RCC 7860 (cell line): ENCODE measurements at places on chromosomes 5 and 9.

GRCh38 chr5:80659106-80659505 is 4.3 kb upstream of the DHFR start:
- DNase-seq, result no peak

- no peak for DNase-seq
These were observed 5.3 kb upstream of the FAM120AOS start for GRCh38 chr9:93458712-93459111.

DNA sequence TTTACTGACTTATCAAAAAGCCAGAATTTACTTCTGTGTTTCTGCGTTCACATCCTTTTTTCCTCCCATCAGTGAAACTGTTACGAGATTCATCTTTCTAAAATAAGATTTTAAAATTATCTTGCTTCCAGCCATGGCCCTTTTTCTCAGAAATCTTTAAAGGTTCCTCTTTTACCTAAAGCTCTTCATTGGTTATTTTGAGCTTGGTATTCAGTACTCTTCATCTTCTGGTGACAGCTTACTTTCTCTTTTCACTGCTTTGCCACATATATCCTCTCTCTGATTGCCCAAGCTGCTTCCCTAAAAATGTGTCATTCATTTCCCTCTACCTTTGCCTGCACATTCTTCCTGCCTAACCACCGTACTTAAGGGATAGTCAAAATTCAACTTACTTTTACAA is 32.3 kb downstream of the TGFBR1 start:
- DNase-seq, result no peak

GRCh38 chr9:38336341-38336740 is 56.2 kb upstream of the ALDH1B1 start:
- no peak for DNase-seq

- DNase-seq, result peak; percentile 45
These were observed 178.8 kb downstream of the CSNK1G3 start for GRCh38 chr5:123690821-123691220.

DNA sequence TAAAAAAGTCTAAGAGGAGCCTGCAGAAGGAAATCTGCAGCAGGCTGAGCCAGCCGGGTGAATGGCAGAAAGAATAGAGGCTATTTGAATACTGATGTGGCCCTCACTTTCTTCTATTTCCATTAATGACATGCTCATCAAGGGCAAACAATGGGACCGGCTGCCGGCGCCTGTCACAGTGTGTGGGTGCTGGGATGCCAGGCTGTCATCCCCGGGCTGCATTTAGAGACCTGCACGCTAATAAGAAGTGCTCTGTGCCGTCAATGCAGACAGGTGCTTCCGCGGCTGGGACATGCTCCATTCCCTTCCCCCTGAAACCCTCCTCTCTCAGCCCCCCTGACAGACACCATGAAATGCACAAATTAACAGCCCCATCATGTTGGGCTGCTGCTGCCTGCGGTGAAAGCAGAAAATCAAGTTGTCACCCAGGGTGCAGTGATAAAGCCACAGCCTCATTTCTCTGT is 217.7 kb upstream of the TBCA start:
- no peak for DNase-seq

DNA sequence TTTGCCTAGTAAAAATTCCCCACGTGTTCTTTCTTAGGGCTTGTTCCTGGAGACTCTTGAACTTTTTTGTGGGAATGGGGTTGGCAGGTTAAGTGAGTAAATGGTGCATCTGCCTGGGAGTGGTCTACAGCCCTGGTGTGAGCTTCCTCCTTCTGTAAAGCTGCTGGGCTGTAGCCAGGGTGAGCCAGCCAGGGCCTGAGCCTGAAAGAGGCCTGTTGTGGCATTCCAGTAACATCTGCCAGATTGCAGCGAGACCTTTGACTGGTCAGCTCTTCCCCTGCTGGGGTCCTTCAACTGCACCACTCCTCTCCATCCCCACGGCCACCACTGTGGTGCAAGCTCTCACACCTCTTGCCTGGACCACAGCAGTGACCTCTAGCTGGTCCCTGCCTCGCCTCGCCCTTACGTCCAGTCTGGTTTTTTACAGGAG is 47.5 kb downstream of the SLC22A5 start:
- no peak for DNase-seq

- DNase-seq, result no peak
These were observed 169.2 kb downstream of the MEF2C start for GRCh38 chr5:88713818-88714217.

DNA sequence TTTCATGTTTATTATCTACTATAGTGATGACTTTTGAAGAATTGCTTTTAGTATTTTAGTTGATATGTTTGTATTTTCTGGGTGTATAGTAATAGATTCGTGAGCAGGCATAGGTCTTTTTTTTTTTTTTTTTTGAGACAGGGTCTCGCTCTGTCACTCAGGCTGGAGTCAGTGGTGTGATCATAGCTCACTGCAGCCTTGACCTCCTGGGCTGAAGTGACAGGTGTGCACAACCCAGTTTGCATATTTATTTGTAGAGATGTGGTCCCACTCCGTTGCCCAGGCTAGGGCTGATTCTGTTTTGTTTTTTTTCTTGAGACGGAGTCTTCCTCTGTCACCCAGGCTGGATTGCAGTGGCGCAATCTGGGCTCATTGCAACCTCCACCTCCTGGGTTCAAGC is 11.9 kb downstream of the ERBIN start:
- DNase-seq, result no peak

- no peak for DNase-seq
These were observed 486.4 kb upstream of the ZNF608 start for GRCh38 chr5:125232779-125233230.

- no peak for DNase-seq
These were observed 58.9 kb downstream of the PLPPR1 start for GRCh38 chr9:101087426-101087825.

DNA sequence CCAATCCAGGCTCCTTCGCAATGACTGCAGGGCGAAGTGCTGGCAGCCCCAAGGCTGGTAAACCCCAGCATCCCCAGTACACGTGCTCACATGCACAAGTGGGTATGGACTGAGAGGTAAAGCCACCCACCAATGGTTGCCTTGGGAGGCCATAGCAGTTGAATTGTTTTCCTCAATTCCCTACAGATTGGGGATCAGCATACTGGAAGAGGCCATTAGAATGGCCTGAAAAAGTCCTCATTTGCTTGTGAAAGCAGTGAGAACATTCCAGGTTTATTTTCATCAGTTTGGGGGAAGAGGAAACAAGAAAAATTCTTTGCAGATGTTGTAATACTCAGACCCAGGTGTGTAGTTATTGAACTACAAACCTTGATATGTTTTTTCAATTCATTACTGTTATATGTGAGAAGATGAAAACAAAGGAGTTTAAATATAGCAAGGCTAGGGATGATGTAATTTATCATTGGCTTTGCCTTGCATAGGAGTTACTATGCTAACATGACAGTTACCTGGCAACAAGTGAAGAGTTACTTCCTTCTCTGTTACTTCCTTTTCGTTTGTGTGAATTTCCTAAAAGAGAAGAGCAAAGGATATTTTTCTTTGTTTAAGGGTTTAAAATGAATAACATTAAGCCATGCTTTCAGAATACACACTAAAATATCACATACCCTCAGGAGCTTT is 36.4 kb downstream of the MTMR12 start:
- peak; percentile 37 for DNase-seq

DNA sequence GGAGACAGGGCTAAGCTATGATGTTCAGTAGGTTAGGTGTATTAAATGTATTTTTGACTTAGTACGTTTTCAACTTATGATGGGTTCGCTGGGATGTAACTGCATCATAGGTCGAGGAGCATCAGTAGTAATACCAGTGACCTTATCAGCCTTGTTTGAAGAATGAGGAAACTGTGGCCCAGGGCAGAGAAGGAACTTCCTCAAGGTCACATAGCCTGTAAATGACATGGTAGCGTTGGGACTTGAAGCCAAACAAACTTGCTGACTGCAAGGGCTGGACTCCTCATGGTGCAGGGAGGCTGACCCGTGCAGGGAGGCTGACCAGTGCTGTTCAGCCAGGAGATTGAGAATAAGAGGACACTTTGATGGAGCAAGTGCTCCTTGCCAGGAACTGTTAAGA is 21.3 kb upstream of the PTPN3 start:
- no peak for DNase-seq

DNA sequence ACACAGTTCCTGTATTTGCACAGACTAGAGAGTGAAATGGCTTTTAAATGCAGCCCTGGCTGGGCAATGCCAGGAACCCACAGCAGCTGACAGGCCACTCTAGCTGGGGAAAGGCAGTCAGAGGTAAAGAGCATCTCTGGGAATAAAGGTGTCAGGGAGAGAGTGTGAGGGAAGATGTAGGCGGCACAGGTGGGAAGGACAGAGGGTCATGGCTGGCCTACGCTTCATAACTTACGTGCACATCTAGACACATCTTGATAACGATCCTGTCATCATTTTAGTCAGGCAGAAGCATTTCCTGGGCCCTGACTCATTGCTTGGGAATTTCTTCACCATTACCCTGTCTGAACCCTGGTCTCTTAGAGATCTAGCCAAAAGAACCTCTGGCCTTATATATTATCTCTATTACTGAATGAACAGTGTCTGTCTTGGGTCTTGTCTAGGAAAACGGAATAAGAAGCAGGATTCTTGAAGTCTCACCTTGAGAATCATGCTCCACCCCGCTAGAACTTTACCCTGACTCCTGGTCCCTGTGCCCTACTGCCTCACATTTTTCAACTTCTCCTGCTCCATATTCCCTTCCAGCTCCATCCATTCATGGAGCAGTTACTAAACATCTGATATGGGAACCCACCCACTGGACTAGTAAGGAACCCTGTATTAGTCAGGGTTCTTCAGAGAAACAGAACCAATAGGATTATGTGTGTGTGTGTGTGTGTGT is 106.4 kb upstream of the ELL2 start:
- DNase-seq, result peak; percentile 93

DNA sequence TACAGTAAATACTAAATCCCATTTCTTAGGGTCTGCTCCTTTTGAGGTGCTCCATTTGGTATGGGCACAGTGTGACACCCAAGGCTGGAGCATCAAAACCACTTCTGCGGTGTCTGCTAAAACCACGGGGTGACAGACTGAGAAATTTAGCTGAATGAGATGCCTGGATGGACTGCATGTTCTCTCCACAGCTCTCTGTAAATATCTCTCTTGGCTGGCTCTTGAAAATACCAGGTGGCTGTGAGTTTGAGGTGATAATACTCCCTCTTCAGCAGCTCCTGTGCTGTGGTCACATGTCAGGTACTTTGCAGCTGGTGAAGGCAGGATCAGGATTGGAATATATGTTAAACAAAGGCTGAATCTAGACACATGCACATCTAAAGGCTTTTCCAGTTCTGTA is 93.7 kb upstream of the SIMC1 start:
- no peak for DNase-seq

GRCh38 chr5:131393498-131393968 is 129.7 kb downstream of the CDC42SE2 start:
- peak; percentile 52 for DNase-seq

DNA sequence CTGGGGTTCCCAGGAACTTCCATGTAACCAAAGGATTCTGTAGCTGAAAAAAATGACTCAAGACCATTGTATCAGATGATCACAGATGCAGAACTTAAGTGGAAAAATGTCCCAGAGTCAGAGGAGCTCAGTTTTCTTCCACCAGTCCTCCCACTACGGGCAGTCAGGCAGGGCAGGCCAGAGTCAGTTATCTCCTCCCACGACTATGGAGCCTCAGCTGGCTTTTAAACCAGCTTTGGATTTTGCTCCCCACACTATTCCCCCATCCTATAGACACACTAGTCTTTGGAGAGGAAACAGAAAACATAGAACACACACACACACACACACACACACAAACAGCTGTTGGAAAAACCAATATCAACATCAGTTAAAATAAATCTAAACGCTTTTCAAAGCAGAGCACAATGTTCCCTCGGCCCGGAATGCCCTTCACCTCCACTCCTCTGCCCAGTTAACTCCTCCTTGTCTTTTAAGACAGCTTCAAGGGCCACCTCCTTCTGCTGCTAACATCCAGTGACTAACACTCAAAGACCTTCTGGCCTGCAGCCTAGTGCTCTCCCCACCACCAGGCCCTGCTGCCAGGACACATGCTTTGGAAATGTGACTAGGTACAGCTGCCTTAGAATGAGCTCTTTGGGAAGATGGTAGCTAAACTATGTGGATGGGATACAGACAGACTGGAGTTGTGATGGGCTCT is 56.8 kb downstream of the NIPAL4 start:
- peak; percentile 84 for DNase-seq

- DNase-seq, result peak; percentile 57
These were observed 203.9 kb downstream of the C9orf50 start for GRCh38 chr9:129416821-129417539.

DNA sequence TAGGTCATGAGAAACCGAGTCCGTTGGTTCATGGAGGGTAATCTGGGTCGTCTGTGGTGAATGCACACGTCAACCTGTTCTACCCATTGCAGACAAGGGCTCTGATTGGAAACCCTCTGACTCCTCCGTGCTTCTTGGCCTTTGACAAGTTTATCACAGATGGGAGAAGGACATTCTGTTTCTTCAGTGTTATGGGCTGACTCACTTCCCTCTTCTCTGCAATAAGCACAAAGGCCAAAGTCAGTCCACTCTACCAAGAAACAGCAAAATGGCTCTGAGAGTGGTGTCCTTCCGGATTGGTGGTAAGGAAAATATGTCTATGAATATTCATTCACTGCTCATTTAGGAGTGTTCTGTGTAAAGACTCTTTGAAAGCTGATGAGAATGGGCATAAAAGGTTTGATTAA is 89.3 kb downstream of the FEM1C start:
- DNase-seq, result peak; percentile 60

- no peak for DNase-seq
These were observed 42.3 kb upstream of the NOTCH1 start for GRCh38 chr9:136587944-136588662.

GRCh38 chr9:82939451-82939850 is 123.5 kb downstream of the RASEF start:
- DNase-seq, result peak; percentile 82

DNA sequence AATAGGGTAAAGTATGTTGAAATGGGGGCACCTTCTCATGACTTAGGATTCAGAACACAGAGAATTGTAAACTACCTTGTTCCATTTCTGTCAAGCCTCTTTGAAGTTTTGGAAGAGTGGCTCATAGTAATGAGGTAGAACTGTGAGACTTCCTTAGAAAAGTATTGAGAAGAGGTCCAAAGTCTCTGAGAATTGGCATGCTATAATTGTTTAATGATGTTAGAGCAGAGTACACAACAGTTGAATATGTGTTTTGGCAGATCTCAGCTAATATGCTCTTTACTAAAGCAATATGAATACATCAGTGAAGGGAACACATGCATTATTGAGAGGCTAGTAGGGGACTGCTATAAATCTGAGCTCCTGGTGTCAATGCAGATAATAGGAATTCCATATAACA is 579.4 kb upstream of the RIOK2 start:
- DNase-seq, result no peak

DNA sequence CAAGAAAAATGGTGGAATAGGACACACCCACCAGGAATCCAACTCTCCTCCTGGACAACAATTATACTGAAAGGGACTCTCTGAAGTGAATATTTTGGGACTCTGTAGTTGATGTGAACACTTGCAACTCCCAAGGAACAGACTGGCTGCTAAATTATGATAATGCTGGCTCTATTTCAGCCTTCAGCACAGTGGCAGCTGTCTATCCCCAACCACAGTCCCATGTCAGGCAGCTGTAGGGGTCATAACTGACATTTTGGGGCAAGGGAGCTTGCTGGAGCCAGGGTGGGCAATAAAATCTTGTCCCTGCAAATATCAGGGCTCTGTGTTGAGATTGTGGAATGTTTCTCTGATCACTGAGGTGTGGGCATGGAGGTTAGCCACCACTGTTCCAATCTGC is 14.2 kb downstream of the SPATA31E1 start:
- no peak for DNase-seq

- peak; percentile 45 for DNase-seq
These were observed 22.8 kb downstream of the SMIM3 start for GRCh38 chr5:150801117-150801927.
